Stimulated activated CD8-positive, alpha-beta memory T cell treated with anti-CD3 and anti-CD28 coated beads, Interleukin-4, amount 100 ng/mL, for 1 hour (primary cell): ENCODE measurements at places on chromosomes 11 and 22.

GRCh38 chr22:38239101-38239761 is 33.6 kb downstream of the TMEM184B start:
- no peak for DNase-seq

DNA sequence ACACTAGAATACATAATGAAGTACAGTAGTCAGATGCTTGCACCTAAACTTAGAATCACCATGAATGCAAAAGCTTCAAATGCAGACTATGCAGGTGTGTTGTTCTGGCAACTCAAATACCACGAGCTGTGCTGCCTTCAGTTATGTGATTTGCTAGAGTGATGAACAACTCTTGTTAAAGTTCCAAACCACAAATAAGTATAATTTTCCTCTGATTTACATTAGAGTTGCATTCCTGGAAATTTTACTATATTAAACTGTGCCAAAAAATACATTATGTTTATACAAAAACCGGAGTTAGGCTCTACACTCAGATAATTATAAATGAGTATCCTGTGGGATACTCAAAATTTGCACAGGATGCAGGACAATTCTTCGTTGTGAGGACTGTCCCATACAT is 3.0 kb downstream of the TMEM218 start:
- no peak for DNase-seq

GRCh38 chr11:62544581-62545436 is 1.8 kb downstream of the AHNAK start:
- no peak for DNase-seq

DNA sequence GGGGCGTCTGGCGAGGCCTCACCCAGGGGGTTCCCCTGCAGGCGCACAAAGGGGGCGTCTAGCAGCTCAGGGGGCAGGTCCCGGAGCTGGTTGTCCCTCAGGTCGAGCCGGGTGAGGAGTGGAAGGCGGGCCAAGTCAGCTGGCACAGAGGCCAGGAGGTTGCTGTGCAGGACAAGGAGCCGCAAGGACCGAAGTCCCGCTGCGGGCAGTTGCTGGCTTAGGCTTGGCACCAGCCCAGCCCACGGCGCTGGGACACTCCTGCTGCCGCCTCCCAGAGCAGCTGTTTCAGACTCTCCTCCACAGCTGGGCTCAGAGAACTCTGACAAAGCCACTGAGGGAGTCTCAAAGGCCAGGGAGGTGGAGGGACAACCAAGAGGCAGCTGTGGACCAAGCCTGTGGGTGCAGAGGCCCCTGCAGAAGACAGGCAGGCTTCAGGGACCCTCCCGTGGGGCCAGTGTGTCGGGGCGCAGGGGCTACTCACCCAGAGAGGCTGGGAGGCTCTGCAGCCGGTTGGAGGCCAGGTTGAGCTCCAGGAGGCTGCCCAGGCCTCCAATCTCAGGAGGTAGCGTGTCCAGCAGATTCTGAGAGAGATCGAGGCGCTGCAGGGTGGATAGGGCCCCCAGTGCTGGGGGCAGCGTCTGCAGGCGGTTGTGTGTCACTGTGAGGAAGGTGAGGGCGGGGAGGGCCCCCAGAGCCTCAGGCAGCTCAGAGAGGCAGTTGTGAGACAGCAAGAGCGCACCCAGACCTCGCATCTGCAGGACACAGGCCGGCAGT is 2.2 kb downstream of the PIDD1 start:
- DNase-seq, result no peak
